Right lung (tissue), 10 donors: ENCODE measurements at places on chromosomes 3 and 15. TPM values are rescaled to one million over a fixed set of nuclear protein-coding genes. Genes with fewer than 3 reads are reported as not detected.
A peak's percentile ranks its signal among the peaks of the same experiment; 100 is the strongest.

The MUC4 gene
- 0.34 TPM for polyA plus RNA-seq

The ABHD14A gene
- polyA plus RNA-seq, result 26.5 TPM

- DNase-seq, result peak; percentile 32
Measured at GRCh38 chr3:149964291-149964690, 6.4 kb downstream of the PFN2 start.

DNA sequence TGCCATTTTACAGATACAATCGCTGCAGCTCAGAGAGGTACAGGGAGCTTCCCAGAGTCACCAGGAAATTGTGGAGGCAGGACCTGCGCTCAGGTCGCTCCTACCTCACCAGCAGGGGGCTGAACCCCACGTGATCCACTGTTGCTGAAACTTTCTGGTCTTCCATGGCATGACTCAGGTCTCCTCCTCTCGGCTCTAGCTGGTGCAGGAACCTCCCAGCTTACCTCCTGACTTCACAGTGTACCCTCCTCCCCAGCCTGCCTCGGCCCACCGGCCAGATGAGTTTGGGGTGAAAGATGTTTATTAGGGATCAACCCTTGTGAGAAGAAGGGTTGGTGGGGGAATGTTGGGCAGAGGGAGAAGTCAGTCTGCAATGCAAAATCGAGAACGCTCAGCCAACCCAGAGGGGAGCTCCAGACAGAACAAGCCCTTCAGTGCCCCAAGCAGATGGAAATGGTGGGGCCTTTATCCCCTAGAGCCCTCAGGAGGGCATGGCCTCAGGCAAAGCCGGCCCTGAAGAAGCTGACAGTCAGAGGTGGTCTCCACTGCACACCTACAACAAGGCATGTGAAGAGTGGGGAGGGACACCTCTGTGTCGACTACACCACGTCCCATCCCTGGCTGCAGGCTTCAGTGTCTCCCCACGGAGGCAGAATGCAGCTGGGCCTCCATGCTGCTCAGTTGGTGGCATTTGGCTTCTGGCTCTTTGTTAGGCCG is 118.6 kb upstream of the PRR20G start:
- DNase-seq, result no peak

GRCh38 chr15:71496336-71496955 is 313.9 kb upstream of the NR2E3 start:
- no peak for DNase-seq
